ENCODE measurements at places on chromosomes 13 and 19.
A peak's percentile ranks its signal among the peaks of the same experiment; 100 is the strongest.

GRCh38 chr19:19554074-19555023 lies 16.3 kb downstream of the CILP2 start:
- peak; percentile 69 for DNase-seq

DNA sequence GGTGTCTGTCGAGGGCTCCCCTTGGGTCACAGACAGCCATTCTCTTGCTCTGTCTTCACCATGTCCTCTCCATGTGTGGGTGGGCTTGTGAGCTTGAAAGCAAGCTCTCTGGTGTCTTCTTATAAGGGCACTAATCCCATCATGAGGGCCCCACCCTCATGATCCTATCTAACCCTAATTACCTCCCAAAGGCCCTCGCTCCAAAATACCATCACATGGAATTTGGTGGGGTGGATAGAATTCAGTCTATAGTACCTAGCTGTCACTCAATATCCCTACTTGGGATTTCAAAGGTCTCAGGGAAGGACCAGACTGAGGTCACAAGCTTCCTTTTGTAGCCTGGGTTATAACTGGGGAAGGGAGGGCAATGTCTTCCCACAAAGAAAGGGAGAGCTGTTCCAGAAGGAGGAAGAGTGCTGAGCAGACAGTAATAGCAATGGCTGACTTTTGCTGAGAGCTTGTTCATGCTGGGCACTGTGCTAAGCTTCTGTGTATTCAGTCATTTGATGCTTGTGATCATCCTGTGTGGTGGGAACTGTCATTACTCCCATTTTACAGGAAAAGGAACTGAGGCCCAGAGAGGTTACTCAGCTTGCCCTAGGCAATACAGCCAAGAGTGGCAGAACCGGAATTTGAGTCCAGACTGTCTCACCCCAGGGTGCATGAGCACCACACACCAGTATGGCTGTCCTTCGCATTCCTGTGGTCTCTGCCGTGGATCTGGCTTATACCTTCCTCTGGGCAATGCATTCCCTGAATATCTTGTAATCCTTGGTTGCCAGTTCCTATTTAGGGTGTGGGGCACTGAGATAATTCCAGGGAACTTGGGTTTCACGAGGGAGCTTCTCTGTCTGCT lies 8.2 kb downstream of the FXYD5 start:
- no peak for DNase-seq

- DNase-seq, result no peak
Observed at GRCh38 chr19:51157265-51157664, 15.2 kb downstream of the SIGLEC7 start.

DNA sequence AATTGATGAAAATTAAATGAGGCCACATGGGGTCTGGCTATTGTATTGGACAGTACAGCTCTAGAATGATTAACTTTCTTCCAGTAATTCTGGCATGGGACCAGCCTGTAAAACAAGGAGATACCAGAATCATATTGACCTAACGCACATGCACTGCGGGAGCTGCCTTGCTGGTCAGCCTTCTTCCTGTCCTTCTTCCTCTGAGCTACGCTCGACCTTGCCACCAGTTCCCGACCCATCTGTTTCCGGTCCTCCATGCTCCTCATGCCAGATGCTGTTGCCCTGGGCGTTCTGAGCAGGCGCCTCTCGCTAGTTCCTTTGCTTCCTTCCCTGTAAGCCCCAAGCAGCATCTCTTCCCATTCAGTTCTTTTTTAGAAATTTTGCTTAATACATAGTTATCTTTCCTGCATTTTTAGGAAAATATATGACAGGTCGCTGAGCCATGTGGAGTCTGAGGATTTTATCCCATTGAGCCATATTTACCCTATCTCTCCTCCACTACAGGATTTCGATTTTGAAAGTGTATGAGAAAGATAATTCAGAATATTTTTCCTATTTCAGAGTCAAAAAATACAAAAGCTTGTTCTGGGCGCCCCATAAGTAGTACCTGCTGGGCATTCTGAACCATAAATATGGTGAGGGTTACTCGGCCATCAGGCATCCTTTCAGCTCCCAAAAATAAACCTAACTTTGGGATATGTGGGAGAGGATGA lies 38.6 kb downstream of the TNFRSF19 start:
- DNase-seq, result no peak

- DNase-seq, result no peak
Observed at GRCh38 chr13:93851236-93851635, 624.6 kb downstream of the GPC6 start.

DNA sequence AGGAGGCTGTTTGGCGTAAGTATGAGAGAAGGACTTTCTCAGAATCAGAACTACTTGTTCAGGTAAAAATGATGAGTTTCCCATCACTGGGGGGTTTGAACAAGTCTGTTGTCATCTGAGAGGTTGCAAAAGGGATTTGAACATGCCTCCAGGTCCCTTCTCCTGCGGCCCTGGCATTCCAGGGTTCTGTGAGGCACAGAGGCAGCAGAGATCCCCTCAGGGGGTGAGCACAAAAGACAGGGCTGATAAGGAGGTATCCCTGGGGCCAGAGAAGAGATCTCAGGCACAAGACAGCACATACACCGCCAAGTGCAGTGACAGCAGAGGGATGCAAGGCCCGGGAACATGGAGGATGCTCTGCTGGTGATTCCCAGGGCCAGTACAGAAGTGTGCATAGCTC lies 275.8 kb upstream of the TSHZ3 start:
- no peak for DNase-seq

GRCh38 chr19:12838182-12838885 lies at the start of gene MAST1:
Gene MAST1 (plus strand): TSS chr19:12838515. CDS start chr19:12838573, 58 bp downstream.
- DNase-seq, result peak; percentile 81

- DNase-seq, result no peak
Observed at GRCh38 chr13:99327126-99327525, 19.9 kb upstream of the GPR183 start.

DNA sequence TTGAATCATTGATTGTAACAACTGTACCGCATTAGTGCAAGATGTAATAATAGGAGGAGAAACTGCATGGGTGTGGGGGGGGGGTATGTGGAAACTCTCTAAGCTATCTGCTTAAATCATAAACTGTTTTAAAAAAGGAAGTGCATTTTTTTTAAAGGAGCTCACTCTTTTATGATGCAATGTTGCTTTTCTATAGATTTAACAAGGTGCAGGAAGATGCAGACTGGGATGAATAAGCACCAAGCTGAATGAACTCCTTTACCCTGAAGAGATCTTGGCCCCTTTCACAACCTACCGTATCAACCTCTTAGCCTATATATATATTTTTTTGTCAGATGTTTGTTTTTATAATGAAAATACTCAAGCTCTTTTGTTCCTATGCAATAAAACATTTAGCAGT lies 95.9 kb downstream of the AKAP11 start:
- DNase-seq, result no peak

GRCh38 chr19:38401148-38401547 lies 1.7 kb upstream of the FAM98C start:
- no peak for DNase-seq

- no peak for DNase-seq
Observed at GRCh38 chr19:3766520-3766919, 4.0 kb downstream of the MRPL54 start.

DNA sequence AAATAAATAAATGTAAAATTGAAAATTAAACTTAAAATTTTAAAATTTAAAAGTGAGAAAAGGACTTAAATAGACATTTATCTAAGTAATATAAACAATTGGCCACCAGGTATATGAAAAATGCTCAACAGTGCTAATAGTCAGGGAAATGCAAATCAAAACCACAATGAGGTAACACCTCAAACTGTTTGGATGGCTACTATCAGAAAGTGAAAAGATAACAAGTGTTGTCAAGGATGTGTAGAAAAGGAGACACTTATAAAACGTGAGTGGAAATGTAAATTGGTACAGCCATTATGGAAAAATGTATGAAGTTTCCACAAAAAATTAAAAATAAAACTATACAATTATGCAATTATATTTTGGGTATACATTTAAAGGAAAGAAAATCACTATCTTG lies 752.2 kb downstream of the EFNB2 start:
- no peak for DNase-seq
